ENCODE measurements at places on chromosomes 6 and 20.

- DNase-seq: no peak
Observed at GRCh38 chr6:87661016-87661415, 41.0 kb downstream of the AKIRIN2 start.

GRCh38 chr6:3259491-3259958, 778 bp downstream of the PSMG4 start:
- DNase-seq: peak; percentile 67

- DNase-seq: no peak
Observed at GRCh38 chr20:60465993-60466686, 507.9 kb downstream of the CDH26 start.

GRCh38 chr6:99241905-99242534, 107.5 kb downstream of the FAXC start:
- DNase-seq: peak; percentile 61

- DNase-seq: no peak
Observed at GRCh38 chr6:103680116-103680515, 1179.6 kb downstream of the HACE1 start.

All from iPS-NIHi11 (cell line).